ENCODE measurements at places on chromosomes 16 and 17.

DNA sequence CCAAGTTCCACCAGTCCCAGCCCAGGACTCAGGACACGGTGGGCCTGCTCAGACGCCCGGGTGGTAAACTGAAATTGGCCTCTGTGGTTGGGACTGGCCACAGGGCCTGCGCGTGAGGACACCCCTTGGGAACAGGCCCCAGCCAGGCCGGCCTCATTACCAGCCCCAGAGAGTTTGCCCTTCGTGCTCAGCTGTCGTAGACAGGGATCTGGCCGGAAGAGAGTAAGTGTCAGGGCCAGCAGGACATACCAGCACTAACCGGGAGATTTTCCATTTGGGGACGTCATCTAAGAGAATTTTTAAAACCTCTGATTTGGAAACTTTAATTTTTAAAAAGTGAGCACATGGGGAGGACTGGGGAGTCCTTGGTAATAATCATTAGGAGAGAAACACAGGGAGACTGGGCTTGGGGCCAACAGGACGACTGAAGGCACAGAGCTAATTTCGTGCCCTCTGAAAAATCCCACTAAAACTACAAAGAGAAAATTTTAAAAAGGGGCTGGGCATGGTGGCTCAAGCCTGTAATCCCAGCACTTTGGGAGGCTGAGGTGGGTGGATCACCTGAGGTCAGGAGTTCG is 2.4 kb upstream of the RBFOX3 start:
- no peak for DNase-seq

- no peak for DNase-seq
Observed at GRCh38 chr16:10629592-10629963, 49.2 kb upstream of the EMP2 start.

GRCh38 chr16:1088295-1089170 is 7.5 kb downstream of the C1QTNF8 start:
- no peak for DNase-seq

DNA sequence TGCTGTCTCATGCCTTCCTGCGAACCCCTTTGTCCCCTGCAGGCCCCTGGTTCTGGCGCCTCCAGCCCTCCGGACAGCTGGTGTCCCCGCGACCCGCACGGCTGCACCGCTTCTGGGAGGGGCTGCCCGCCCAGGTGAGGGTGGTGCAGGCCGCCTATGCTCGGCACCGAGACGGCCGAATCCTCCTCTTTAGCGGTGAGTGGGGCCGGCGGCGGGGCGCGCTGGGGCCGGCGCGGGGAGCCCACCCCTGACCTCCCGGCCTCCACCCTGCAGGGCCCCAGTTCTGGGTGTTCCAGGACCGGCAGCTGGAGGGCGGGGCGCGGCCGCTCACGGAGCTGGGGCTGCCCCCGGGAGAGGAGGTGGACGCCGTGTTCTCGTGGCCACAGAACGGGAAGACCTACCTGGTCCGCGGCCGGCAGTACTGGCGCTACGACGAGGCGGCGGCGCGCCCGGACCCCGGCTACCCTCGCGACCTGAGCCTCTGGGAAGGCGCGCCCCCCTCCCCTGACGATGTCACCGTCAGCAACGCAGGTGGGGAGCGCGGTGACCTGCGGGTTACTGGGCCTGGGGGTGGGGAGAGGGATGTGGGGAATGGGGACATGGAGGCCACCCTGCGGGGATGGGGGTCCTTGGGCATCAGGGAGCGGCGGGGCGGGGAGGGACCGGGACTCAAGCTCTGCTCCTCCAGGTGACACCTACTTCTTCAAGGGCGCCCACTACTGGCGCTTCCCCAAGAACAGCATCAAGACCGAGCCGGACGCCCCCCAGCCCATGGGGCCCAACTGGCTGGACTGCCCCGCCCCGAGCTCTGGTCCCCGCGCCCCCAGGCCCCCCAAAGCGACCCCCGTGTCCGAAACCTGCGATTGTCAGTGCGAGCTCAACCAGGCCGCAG is 7.1 kb upstream of the IL32 start:
- DNase-seq: no peak

- DNase-seq: no peak
Observed at GRCh38 chr16:48049847-48050246, 105.9 kb downstream of the ABCC12 start.

GRCh38 chr16:15942931-15943690 is 6.3 kb upstream of the ABCC1 start:
- no peak for DNase-seq

GRCh38 chr16:57615813-57616212 is 12.6 kb upstream of the ADGRG1 start:
- no peak for DNase-seq

DNA sequence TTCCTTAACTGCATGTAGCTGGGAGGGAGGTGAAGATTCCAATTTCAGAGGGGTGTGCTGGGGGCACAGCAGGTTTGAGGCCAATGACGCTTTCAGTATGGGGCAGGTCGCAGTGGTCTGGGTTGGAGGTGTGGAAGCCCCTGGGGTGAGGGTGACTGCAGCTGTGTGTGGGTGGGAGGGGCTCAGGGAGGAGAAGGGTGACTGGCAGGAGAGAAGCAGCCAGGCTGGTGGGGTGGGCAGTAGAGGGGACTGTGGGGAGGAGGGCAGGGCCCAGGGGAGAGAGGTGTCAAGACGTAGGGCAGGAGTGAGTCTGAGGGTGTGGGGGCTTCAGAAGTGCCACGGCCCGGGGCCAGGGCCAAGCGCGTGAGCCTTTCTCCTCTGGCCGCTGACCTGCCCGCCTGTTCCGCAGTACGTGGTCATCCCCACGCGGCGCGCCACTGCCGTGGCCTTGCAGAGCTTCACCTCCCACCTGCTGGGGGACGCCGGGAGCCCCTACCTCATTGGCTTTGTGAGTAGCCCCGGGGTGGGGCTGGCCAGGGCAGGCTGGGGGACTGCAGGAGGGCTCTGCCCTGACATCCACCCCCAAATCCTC is 19.4 kb downstream of the MYBBP1A start:
- DNase-seq: no peak

DNA sequence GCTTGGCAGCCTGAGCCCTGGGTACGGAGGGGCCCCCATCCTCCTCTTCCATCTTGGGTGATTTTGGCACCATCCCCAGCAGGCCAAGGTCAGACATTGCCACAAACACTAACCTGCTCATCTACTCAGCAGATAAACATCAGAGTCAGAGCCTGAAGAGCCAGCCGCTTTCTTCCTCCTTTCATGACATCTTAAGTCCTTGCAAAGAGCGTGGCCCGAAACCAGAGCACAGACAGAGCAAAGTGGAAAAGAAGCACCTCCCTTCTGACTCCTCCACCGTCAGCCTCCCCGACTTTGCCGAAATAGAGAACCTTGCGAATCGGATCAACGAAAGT is 60.4 kb upstream of the RPH3AL start:
- no peak for DNase-seq

GRCh38 chr16:57976331-57976796 is 5.4 kb upstream of the CNGB1 start:
- no peak for DNase-seq

DNA sequence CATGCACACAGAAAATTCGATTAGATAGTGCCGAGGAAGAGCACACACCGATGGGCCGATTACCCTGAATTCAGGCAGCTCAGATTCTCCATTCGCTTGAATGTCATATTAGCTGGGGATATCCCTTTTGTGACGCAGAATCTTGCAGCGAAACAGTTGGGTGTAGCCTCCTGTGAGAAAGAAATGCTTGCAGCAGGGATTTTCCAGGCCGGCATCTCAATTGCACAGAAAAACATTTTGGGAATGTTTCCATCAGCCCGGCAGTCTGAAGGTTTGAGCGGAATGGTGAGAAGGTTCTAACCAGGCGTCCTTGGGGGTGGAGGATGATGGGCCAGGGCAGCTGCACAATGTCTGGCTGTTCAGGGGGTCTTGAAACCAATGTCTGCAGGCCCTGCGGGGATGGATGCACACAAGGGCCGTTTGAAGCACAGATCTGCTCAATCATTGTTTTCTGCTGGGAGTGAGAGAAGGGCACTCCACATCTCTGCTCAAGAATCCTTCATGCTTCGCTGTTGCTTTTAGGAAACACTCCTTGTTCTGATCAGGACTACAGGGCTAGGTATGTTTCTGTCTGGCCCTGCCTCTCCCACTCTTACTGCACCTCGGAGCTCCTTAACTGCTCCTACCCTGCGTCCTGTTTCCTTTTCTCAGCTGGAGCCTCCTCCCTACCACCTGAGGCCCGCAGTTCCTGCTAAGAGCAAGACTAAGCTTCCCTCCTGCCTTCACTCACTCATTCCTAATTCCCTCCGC is 94.6 kb downstream of the CMIP start:
- DNase-seq: no peak
